Activated CD4-positive, alpha-beta T cell treated with anti-CD3 and anti-CD28 coated beads for 4 hours (primary cell): ENCODE measurements at places on chromosomes 12 and 14.

DNA sequence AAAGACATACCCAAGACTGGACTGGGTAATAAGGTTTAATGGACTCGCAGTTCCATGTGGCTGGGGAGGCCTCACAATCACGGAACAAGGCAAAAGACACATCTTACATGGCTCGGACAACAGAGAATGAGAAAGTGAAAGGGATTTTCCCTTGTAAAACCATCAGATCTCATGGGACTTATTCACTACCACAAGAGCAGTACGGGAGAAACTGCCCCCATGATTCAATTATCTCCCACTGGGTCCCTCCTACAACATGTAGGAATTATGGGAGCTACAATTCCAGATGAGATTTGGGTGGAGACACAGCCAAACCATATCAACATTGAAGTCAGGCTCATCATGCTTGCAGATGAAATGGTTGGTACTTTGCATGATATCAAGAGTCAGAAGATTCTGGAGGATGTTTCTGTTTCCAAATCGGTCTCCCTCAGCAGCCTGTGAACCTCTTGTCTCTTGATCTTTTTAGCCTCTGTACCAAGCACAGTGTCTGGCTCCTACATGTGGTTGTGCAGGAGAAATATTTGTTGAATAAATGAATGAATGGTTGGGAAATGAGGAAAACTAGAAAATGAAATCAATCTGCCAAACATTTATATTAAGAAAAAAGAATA, 98.6 kb downstream of the VRK1 start:
- no peak for DNase-seq

GRCh38 chr14:99320105-99320572, 48.1 kb upstream of the BCL11B start:
- DNase-seq, result peak; percentile 66

GRCh38 chr12:123180171-123180570, 29.3 kb upstream of the PITPNM2 start:
- DNase-seq, result no peak

DNA sequence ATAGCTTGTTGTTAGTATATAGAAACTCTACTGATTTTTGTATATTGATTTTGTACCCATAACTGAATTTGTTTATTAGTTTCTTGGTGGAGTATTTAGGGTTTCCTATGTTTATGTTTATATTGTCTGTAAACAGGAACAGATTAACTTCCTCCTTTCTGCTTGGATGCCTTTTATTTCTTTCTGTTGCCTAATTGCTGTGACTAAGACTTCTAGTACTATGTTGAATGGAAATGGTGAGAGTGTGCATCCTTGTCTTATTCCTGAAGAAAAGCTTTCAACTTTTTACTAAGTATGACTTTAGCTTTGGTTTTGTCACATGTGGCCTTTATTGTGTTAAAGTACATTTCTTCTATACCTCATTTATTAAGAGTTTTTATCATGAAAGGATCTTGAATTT, 20.9 kb downstream of the FBXW8 start:
- no peak for DNase-seq

- DNase-seq, result no peak
These were observed 71.1 kb upstream of the RAP1B start for GRCh38 chr12:68539615-68539952.

GRCh38 chr14:21346532-21347135, 37.2 kb downstream of the SUPT16H start:
- no peak for DNase-seq

- no peak for DNase-seq
These were observed 68.5 kb upstream of the LGR5 start for GRCh38 chr12:71371122-71371521.

GRCh38 chr14:66045572-66046021, 440.6 kb upstream of the CCDC196 start:
- no peak for DNase-seq

DNA sequence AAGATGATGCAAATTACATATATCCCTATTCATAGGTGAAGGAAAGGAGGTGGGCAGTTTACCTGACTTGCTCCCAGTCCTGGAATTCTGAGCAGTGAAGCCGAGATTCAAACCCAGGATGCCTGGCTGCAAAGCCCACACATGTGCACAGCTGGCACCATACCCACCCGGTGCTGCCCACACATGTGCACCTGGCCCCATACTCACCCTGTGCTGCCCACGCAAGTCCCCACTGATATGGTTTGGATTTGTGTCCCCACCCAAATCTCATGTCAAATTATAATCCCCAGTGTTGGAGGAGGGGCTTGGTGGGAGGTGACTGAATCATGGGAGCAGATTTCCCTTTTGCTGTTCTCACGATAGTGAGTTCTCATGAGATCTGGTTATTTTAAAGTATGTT, 179.2 kb upstream of the C14orf180 start:
- no peak for DNase-seq

DNA sequence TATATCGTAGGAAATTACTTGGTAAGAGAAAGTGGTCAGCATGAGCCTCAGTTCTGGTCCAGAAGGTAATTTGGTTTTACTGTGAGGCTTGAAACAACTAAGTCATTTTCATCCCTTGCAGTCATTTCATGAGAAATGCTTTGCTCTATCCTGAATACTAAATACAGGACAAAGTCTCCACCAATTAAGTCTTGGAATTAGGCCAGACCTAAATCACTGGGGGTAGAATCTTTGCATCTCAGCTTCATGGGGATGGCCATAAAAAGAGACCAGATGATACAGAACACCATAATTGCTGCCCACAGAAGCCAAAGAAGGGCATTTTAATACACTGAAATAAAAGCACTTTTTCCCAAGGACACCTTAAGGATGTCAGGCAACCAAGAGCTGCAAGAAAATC, 277.9 kb upstream of the DCN start:
- DNase-seq, result no peak

DNA sequence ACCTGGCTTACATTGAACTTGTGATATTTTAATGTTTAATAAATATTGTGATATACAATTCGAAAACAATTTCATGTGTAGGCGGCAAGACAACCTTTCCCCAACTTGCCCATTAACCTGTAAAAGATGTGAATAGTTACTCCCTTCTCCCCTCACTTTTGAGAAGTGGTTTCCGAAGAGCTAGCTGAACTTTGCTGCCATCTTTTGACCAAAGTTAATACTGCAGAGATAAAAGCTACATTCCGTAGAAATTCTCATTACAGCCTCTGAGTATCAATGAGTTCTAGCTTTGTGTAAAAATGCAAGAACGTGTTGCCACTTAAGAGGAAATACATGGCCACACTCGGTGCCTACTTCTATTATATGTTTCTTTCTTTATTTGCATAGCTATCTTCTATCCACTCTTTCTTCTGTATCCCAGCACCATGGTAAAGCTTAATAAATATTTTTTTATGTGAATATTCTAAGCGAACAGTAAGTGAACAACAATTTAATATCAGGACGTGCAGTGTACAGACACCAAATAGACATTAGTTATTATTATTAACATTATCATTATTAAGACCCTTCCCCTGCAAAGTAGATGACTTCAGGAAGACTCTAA, 105.1 kb upstream of the TMEM260 start:
- DNase-seq, result no peak

DNA sequence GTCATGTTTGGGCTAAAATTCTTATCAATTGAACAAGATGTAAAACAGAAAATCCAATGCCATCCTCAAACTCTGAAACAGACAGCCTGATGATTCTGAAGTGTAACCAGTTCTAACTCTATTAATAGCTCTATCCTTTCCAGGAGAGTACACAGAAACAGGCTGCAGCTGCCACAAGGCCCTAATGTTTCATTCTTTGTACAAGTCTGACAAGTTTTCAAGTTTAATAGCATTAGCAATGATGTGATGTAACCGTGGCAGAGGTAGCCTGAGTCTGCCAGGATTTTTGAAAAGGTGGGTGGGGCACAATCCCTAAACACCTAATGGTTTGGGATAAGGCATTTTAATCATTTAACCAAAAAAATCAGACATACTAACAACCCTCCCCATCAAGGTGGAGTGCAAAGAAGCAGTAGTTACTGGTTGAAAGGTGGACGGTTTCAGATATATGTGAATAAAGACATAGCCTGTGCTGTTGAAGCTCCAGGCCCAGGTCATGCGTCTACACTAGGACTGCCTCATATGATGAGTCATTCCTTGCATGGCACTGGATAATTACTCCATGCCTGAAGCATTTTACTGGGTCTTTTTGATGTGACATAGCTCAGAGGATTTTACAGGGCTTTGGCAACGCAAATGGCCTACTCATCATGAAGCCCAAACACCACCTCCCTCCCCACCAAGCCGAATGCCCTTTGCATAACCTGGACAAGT, 145.1 kb upstream of the GRIP1 start:
- no peak for DNase-seq

- DNase-seq, result no peak
These were observed 619 bp downstream of the ERC1 start for GRCh38 chr12:991350-992333.
